ENCODE measurements at places on chromosomes 5 and 9.
A peak's percentile ranks its signal among the peaks of the same experiment; 100 is the strongest.

- DNase-seq, result no peak
These were observed 42.4 kb downstream of the TRIO start for GRCh38 chr5:14185326-14186058.

- DNase-seq, result no peak
These were observed 113.5 kb upstream of the DAP start for GRCh38 chr5:10874541-10874940.

DNA sequence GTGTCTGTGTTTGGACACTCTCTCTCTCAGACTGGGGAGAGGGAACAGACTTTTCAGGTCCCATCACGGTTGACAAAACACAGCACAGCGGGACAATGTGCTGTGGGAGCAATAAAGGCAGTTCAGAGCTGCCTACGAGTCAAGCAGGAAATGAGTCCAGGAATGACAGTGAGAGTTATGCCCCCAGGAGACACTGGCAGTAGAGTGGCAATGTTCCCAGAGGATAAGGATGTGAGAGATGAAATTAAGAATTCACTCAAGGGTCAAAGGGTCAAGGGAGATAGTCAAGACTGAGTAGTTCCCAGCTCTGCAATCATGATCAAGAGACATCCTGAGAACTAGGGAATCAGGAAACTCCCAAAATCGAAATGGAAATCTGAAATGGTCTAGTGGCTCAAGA is 156.1 kb downstream of the LURAP1L start:
- no peak for DNase-seq

- DNase-seq, result no peak
These were observed 448.6 kb downstream of the ZNF608 start for GRCh38 chr5:124297826-124298225.

DNA sequence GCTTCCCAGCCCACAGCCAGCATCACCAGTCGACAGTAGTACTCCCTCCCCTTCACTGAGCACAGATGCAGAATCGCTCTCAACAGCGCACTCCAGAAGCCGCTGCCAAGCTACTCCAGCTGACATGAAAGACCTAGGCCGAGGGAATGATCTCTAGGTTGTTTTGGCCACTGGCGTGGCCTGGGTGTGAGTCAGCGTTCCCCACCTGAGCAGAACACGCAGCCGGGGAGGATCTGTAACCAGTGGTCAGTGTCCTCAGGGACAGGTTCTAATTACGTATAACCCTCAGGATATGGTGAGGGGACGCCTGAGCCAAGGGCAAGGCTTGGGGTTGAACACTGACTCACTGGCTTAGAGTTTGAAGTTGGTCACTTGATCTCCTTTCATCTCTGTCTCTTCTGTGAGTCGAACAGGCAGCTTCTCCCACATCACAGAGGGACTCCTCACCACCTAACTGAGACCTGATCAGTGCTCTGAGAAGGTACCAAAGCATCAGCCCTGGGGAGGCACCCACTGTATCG is 76.9 kb upstream of the IL17B start:
- no peak for DNase-seq

DNA sequence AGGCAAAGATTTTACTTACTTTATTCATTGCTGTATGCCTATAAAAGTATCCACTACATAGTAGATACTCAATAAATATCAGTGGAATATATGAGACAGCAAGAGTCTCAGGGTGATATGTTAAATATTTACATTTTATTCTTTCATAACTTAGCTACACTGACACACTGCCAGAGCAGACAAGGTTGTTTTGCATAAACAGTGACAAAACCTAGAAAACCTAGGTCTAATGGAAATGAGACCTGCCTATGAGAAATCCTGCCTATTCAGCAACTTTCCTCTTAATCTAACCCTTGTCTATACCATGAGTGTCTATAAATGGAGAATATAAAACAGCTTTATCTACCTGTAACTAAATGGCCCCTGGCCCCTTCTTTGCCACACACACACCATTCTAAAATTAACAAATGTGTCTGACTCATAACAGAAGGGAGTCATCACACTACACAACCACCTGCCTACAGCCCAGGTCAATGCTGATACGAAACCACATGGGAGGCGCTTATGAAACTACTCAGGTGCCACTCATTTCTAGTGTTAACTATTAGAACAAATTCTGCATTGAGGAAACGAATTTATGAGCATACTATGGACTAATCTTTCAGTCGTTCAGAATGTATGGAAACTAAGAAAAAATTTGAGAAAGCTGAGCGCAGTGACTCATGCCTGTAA is 60.3 kb downstream of the UBAP2 start:
- DNase-seq, result peak; percentile 4

DNA sequence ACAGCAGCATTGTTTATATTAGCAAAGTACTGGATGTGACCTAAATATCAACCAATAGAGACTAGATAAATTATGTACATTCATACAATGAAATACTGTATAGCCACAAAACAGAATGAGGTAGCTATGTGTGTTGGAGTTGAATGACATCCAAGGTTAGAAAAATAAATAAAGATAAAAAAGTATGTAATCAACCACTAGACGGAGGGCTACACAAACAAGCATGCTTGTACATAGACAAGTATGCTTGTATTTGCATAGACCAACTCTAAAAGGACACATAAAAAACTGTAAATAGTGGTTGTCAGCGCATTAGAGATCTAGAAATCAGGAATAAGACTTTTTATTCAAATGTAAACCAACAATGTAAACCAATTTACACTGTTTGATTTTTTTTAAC is 3.0 kb downstream of the FEM1C start:
- DNase-seq, result no peak

DNA sequence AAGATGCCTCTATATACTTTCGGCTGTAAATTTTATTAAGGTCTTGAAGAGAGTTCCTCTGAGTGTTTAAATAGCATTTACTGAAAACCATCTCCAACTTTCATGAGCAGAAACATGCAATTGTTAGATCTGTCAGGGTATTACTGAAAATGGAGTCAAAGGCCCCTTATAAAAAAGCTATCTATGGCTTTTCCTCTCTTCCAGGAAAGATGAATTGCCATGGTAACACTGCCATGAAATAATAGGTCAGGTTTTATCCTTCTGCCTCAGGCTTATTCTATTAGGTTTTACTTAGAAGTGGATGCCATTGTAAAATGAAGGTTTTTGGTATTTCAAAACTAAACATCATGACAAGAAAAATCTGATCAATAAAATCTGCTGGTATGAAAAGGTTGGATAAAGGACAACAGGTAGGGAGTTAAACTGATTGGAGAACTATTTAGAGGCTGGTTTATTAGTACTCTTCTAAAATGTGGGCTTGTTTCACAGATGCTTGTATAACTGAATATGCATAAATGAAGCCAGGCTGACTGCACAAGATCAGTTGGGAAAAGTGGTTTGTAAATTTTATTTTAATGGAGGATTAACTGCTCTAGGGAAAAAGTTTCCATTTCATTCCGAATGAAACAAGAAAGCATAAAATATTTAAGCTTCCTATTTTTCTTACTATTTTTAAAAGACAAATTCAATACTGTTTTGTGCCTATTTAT is 135.5 kb downstream of the RAB3C start:
- DNase-seq, result no peak

GRCh38 chr9:15115702-15116101 is 191.3 kb downstream of the TTC39B start:
- no peak for DNase-seq

DNA sequence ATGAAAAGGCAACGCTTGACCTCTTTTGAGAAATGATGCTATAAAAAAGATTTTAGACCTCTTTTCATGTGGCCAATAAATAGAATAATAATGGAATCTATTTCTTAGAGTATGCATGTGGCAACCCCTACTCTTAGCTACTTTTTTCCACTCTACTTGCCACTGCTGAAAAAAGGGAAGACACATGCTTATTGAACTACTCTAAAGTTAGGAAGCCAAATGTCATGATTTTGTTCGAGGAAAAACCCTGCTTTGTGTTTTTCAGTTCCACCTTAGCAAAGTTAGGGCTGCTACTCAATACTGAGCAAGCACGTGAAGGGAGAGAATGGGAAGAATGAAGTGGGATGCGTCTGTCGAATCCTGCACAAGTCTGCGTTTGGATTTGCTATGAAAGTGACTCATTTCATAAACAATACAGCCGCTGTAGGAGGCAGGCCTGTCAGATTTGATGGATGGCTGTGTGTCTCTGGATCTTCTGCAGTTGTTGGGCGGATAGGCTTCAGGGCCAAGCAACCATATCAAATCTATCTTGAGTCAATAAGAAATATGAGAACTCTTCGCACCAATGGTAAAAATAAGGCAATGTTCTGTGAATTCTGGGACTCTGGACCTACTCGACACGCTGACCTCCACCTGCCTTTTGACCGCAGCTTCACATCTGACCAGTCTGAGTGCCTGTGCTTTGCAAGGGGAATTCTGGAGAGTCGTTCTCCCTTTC is 333.6 kb downstream of the PIK3R1 start:
- DNase-seq, result no peak

DNA sequence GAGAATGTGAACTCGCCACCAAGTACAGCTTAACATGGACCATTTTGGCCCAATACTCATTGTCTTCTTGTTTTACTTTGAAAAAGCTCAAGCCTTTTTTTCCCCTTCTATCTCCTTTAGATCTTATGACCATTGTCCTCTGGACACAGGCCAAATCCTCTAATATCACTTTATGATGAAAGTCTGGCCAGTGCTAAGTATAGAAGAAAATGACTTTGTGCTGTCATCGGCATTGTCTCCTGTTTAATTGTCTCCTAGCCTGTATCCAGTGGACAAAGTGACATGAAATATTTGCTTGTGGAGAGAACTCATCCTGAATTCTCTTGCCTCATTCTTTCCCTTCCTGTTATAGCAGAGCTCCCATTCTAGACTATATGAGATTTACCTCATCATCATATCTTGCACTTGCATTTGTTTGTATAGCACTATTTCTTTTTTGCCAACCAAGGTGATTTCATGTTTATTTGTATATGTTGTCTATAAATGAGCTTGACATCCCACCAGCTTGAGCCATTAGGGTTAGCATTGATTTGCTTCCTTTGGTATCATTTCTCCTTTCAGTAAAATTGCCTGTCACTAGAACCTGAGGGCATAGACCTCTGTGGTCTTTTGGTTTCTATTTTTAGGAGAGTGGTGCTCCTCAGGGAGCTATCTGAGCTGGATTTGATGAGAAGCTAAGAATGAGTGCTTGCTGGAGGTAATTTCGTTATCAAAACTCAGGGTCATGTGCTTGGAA is 18.8 kb upstream of the TNFAIP8 start:
- no peak for DNase-seq

DNA sequence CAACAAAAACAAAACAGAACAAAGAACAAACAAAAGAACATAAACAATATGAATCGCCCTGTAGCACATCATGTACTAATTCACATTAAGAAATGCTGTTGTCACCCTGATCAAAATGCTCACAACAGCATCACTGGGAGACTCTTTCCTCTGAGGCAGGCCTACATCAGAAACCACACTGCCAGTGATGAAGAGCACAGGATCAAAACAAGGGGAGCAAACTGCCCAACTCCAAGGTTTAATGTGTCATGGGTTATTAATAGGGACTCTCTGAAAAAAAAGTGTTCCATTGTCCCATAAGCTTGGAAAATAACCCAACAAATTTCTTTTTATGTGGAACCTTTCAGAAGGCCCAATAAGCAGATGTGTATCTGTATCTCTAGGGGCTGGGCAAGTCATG is 74.2 kb downstream of the PTPN3 start:
- DNase-seq, result no peak

- no peak for DNase-seq
These were observed 71.0 kb downstream of the NREP start for GRCh38 chr5:111685969-111686368.

DNA sequence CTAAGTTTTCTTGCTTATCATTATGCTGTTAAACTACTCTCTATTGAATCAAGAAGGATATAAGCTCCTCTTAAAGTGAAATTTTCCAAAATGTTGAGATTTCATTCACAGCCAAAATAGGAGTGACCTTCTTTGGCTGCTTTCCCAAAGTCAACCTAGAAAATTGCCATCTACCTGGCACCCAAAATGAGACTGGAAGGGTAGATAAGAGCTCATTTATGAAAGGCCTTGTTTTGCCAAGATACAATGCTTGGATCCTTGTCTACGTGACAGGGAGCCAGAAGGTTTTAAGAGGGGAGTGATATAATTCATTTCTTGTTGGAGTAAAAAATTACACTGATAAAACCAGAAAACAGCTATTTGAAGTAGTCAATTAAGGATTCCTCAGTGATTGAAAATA is 287.1 kb downstream of the IZUMO3 start:
- DNase-seq, result no peak

DNA sequence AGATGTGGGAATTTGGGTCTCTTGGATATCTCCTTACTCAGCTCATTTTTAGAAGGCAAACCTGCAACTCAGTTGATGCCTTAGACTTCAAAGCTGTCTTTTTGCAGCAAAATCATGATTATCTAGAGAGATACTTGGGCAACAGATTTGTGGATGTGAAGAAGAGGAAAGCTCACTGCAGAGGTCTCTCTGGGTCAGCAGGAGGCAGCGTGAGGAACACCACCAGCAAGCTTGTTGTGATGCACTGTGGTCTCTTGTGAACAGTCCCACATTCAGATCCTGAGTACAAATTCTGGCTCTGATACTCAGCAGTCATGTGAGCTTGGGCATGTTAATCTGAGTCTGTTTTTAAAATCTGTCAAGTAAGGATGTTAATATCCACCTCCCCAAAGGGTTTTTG is 26.3 kb upstream of the DMRT3 start:
- DNase-seq, result no peak

- DNase-seq, result no peak
These were observed 228.2 kb downstream of the TLE1 start for GRCh38 chr9:81461196-81461595.

- DNase-seq, result no peak
These were observed 10.0 kb upstream of the CAST start for GRCh38 chr5:96651948-96652753.

DNA sequence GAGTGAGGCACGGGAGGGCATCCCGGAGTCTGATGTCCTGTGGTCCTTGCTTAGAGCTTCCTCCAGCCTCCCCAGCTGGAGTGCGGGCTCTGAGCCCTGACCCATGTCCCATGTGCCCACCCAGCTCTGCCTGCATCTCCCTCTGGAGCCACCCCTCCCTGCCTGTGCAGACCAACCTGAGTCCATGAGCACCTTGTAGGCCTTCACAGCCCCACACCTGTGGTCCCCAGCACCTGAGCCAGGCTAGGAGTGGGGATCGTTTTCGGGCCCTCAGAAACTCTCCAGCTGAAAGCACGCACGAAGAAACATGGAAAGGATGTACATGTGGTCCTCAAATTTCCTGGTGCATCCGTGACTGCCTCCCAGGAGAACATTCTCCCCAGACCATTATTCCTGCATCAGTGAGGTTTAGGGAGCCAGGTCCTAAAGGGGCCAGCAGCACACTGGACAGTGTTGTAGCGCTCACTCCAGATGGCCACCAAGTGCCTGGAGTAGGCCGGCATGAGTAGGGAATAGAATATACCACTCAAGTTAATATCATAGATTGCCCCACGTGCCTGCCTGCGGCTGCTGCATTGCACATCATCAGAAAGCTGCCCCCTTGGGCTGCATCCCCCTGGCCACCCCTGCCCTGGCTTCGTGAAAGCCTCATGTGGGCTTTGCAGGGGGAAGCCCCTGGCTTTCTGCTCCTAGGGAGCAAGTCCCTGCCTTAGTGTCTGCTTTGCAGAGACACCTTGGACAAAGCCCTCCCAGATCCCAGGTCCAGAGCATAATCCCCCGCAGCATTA is 80.6 kb downstream of the WNK2 start:
- DNase-seq, result no peak

Data from stimulated activated CD4-positive, alpha-beta T cell treated with anti-CD3 and anti-CD28 coated beads, Interleukin-4, amount 100 ng/mL, for 48 hours (primary cell).